ENCODE measurements at places on chromosomes 7 and 10.

GRCh38 chr7:12358694-12359093, 45.0 kb downstream of the VWDE start:
- no peak for DNase-seq

DNA sequence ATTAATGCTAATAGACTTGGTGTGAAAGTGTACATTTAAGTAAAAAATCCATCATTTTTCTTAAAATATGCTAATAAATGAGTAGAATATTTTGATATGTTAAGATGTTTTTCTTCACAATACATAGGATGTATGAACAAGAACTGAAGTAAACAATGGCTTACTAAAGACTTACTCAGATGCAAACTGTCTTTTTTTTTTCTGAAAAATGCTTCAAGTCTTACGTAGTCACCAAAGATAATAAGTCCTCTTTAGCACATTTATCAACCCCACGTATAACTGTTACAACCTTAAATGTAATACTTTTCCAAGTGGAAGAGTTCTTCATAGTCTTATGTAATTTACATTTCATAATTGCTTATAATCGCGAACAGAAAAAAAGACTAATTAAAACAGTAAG, 54.8 kb downstream of the MDFIC start:
- DNase-seq = no peak

DNA sequence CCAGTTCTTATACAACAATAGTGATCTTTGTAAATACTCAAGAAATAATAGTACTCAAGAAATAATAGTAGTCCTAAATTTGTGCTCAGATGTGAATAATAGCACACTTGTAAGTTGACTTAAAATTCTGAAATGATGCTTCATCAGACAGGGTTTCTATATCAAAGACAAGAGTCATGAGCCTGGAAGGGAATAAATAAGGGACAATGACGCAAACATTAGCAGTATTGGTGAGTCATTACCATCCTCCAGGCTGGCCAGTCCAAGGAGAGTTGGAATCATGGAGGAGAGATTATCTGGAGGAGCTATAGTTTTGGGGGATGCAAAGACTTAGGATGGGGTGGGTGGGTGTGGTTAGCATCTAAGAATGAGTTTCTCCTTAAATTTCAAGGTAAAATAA, 6.1 kb upstream of the SH3PXD2A start:
- no peak for DNase-seq

DNA sequence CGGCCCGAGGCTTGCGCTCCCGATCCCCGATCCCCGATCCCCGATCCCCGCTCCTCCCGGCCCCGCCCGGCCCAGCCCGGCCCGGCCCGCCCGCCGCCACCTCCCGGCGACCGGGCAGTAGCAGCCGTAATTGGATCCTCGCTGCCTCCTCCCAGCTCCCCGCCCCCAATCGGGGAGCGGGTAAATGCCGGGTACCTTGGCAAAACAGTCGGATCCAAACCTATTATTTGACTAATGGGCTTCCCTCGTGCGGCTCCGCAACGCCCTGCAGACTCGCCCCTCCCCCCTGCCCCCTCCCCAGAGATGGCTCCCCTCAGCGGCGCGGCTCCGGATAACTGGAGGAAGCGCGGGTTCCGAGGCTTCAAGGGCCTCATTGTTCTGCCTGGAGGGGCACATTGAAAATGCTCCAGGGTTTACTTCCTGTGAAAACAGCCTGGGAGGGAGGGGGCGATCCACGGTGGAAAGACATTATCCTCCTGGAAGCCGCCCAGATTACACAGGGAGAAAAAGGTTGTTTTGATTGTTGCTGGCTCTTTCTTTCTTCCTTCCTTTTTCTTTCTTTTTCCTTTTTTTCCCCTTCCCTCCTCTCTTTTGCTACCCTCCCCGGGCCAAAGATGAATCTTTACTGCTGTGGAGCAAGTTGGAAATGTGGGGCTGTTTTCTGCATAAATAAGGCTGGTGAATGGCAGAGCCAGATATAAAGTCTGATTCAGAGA, 94.7 kb upstream of the ZMIZ1 start:
- peak; percentile 96 for DNase-seq

DNA sequence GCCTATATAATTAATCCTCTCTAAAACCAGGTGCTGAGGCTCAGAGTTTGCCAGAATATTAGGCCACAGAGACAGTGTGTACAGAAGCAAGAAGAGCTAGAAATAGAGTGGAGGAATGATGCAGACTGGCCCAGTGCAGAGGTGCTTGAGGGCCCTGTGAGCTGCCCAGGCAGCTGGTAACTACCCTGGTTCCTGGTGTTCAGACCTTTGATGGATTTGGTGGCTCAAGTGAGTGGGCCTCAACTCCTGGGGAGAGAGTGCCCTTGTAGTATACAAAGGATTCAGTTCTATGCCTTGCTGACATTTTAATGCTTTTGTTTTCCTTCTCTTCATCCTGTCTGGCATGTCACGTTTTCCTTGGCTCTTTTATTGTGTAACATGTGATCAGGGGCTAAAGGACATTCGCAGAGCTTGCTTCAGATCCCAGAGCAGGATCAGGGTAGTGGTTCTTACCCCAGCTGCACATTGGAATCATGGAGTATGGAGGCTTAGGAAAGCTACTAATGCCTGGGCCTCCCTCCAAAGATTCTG, 20.0 kb downstream of the LRRC4 start:
- no peak for DNase-seq

DNA sequence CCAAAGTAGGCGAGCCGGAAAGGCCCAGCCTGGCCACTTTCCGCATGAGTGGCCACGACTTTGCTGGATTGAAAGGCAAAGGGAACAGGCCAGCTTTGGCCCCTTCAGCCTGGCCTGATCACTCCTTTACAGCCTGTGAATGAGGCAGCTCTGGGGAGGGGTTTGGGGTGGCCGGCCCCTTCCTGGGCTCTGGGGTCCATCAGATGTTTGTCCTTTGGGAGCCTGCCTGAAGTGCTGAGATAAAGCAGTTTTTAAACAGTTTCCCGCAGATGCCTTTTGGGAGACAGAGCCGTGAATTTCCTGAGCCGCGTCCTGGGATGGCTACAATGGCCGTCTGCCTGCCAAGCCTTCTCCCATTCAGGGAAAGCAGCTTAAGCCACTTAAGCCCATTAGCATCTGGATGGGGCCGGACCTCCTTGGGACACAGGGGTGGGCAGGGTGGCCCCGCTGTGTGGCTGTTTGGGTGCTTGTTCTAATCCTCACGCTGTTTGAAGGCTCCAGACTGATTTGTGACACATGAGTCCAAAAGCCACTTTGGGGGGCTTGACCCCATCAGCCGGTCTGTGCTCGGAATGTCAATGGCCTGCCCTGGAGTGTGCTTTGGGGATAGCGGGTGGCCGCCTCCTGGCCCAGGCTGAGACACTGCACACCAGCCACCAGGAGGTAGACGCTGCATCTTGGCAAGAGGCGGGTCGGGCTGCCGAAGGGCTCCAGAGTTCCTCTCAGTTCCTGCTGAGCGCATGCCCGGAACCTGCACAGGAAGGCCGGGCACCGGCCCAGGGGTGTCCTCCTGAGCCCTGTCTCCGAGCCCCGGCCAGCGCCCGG, 38.9 kb downstream of the NKX6-2 start:
- no peak for DNase-seq

GRCh38 chr10:60286559-60286958, 103.1 kb downstream of the ANK3 start:
- no peak for DNase-seq

DNA sequence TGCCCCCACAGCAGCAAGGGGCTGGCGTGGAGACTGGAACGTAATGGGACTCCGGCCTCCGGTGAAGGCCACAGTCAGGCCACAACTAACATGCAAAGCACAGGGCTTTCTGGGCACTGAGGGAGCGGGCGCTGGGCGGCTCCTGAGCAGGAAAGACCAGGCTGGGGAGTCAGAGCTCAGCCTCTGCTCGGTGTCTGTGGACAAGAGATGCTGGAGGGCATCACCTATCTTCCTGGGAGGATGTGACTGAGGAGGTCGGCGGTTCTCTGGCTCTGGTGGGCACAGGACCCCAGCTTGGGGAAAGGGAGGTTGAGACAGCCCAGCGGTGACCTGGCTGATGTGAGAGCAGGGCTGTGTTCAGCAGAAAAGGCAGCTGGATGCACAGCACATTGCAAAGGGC, 11.7 kb downstream of the CNPY1 start:
- no peak for DNase-seq

- DNase-seq = no peak
These were observed 28.2 kb downstream of the IL2RA start for GRCh38 chr10:6033954-6034353.

DNA sequence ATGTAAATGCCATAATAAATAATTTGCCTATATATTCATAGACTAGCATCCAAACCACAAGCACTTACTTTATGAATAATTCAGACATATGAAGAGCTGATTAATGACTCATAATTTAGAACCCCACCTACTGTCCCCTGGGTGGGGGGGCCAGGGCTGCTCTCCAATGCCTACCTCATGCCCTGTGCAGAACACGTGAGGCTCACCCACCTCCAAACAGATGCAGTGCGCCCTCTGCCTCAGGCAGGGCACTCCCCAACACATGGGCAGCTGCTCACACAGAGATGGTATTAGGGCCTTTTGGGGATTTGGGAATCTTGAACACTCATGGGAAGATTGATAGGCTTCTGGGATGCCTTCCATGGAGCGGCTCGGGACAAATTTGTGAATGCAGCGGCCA, 75.1 kb upstream of the INSIG1 start:
- no peak for DNase-seq

GRCh38 chr7:125090596-125090995, 161.0 kb upstream of the POT1 start:
- no peak for DNase-seq

DNA sequence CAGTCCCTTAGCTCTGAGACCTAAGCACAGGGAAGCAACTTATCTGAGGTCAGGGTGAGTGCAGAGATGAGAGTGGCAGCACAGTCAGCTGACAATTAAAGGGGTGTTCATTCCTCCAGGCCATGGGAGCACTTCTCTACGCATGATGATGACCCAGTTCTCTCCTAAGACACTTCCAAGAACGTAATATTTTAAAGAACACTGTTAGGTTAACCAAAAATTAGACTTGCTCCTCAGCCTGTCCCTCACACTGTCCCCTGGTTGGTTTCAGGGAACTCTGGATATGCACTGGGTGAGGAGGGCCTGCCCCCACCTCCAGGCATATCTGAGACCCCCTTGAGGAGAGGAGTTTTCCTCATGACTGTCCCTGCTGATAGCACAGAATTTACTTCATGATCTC, 767.5 kb downstream of the GRID1 start:
- DNase-seq = peak; percentile 38

DNA sequence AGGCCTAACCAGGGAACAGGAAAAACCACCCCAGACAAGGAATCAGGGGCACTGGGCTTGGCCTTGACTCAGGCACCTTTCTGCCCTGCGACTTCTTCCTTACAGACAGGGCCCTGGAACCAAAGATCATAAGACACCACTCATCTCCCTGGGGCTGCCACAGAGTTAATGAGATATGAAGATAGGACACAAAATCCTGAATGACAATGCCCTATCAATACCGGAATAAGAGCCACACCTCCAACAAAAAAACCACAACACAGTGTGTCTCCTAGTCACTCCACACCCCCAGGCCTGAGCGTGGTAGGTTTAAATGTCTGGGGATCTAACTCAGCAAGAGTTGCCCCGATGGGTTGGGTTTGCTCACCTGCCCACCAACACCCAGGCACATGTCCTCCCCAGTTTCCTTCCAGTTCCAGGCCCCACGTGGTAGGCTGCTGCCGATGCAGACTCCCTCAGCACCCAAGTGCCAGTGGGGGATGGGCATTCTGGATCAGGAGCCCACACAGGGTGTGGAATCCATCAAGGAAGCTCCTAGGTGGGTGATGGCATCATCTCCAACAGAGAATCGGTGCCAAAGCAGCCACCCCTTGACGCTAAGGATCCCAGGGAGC, 3.9 kb downstream of the DLG5 start:
- no peak for DNase-seq

DNA sequence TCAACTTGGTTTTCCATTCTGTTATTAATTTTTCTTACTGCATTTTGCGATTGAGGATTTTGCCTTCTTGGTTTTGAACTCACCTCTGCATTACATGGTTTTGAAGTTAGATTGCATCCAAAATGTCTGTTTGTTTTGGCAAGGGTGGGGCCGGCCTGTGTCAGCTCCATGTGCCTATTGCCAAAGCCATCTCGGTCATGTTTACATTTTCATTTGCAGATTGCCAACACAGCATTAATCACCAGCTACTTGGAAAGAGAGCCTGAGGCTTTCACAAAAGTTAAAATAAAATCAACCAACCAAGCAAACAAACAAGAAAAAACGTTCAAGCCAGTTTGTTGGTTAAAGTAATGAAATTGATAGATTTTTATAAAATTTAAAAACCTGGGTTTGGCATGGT, 695.8 kb downstream of the TYW1 start:
- DNase-seq = no peak

DNA sequence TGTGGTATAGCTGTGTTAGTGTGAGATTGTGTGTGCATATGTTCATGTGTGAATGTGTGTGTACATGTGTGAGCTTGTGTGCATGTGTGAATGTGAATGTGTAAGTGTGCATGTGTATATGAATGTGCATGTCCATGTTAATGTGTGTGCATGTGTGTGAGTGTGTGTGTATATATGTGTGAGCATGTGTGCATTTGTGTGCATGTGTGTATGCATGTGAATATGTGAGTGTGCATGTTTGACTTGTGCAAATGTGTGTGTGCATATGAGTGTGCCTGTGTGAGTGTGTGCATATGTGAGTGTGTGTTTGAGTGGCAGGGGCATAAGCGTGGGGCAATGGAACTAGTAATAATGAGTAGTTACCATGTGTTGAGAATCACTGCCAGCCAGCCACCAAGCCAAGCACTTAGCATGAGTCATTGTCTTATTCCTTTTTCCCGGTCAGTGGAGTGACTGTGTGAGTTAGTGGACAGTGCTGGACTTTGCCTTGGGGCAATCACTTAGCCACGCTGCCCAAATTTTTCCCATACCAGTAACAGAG, 46.3 kb upstream of the SHH start:
- DNase-seq = peak; percentile 79

GRCh38 chr10:108899670-108900069, 1023.6 kb downstream of the XPNPEP1 start:
- no peak for DNase-seq

DNA sequence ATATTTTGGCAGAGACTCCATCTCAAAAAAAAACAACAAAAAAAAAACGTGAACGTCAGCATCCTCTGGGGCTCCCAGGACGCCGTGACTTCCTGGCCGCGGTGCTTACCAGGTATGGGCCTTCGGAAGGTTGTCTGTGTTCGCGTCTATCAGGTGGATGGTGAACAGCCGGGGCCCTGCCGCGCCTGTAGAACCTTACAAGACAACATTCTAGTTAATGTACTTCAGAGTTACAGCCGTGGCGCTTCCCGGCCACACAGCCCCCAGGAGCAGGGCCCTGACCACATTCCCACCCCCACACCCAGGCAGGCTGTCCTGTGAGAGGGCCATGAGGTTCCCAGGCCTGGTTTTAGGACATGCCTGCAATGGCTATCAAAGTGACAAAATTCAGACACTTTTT, 111.0 kb downstream of the SMURF1 start:
- no peak for DNase-seq
